ENCODE measurements at places on chromosomes 3 and 15.

DNA sequence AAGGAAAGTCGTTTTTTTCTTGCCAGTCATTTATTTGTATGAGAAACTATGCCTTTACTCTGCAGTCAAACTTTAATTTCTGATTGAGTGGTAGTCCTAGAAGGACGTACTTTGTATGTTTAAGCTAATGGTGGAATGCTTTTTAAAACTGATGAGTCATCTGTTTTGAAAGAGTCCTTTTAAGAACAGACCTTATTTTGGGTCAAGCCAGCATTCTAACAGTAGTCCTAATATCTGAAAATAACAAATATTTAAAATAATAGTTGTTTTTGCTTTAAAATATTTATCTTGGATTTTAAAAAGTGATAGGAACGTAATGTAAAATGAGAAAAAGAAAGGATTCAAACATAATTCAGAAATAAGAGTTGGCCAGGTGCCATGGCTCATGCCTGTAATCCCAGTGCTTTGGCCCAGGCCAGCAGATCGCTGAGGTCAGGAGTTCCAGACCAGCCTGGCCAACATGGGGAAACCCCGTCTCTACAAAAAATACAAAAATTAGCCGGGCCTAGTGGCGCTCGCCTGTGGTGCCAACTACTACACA, 1.3 kb upstream of the LRRC58 start:
- no peak for DNase-seq

DNA sequence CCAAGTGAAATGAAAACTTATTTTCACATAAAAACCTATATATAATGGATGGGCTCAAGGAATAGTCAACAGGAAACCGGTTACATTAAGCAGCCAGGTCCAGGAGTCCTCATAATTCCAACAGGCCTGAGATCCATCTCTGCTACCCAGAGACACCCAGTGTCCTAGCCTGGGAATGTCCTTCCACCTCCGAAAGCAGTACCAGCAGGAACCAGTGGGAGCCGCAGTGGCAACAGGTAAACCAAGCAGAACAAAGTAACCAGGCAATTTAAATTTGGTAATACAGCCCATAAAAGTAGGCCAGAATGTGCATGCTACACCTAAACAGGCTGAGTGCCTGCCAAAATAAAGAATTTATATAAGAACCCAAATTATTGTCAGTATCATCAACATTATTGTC, 195.6 kb downstream of the ZBBX start:
- DNase-seq, result no peak

DNA sequence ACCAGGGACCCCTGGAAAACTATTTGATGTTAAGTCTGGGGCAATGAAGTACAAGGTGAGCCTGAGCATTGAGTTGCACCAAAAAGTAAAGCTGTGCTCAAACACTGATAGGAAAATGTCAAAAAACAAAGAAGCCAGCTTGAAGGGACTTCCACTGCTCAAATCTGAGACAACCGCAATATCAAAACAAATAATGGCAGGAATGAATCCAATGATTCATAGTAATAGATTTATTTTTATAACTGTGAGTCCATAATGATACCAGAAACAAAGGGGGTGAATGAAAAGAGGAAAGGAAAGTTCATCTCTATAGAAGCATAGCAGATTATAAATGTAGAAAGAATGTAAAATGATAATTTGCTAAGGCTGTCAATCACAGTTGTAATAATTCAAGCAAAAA, 237.3 kb upstream of the ZBTB20 start:
- DNase-seq, result no peak

GRCh38 chr3:44330444-44330843, 8.1 kb upstream of the TCAIM start:
- no peak for DNase-seq

GRCh38 chr15:79403501-79403900, 28.6 kb upstream of the MINAR1 start:
- no peak for DNase-seq

DNA sequence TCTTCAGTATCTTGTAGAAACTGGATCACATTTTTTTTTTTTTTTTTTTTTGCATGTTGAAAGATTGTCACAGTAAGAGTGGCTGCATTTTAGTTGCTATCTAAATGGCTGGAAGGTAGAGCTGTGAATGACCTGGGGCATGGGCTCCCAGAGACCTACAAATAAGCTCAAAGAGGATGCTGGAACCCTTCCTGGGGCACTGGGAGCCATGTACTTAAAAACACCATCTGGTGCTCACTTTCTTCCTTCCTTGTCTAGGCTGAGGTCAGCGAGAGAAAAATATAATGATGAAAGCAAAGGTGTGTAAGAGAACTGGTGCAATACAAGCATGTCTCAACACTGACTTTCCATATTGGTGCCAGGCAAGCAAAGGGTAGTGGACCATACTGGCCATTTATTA, 323.9 kb downstream of the SV2B start:
- no peak for DNase-seq

GRCh38 chr3:179309225-179310078, 13.4 kb upstream of the ZNF639 start:
- DNase-seq, result no peak

GRCh38 chr3:99751649-99752048, 66.0 kb upstream of the CMSS1 start:
- no peak for DNase-seq

DNA sequence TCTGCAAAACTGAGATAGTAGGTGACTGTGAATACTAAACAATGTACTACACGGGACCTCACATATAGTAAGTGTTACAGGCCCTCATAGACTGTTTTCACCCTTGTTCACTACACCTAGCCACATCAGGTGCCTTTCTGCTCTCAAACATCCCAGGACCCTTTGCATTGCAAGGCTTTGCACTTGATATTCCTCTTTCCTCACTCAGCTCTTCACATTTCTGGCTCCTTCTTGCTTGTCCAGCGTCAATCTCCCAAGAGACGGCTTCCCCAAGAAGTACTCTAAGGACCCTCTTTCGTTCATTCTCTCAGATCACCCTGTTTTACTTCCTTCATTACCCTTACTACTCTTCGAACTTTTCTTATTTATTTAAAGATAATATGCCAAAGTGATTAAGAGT, 10.0 kb downstream of the DENND4A start:
- DNase-seq, result no peak

DNA sequence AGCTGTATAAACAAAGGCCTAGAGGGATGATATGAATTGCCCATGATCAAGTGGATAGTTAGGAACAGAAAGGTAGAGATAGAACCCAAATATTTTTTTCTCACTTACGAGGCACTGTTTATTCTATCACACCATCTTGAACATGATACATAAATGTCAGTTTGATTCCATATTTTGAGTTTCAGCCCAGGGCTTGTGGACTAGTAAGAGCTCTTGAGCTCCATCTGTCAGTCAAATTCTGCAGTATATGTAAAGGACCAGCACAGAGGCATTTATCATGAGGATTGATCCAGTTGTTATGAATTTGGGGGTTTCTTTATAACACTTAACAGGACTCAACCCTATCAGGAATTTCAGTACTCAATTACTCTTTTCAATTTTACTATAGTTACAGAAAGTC, 4.8 kb downstream of the SLC27A2 start:
- no peak for DNase-seq

DNA sequence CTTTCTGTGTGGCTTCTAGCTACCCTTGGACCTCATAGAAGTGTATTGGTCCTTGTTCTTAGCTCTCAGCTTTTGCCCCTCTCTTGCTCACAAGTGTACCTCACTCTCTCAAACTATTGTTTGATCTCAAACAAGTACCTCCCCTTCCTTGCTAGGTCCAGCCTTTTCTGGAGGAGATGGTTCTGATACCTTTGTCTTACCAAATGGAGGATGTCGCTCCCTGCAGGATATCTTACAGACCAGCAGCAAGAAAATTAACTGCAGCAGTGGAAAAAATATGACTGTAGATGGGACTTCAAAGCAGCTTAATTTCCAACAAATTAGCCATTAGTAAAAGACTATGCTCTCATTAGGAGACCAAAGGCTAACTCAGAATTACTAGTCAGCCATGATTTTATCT, 388.1 kb upstream of the ROBO2 start:
- DNase-seq, result no peak

DNA sequence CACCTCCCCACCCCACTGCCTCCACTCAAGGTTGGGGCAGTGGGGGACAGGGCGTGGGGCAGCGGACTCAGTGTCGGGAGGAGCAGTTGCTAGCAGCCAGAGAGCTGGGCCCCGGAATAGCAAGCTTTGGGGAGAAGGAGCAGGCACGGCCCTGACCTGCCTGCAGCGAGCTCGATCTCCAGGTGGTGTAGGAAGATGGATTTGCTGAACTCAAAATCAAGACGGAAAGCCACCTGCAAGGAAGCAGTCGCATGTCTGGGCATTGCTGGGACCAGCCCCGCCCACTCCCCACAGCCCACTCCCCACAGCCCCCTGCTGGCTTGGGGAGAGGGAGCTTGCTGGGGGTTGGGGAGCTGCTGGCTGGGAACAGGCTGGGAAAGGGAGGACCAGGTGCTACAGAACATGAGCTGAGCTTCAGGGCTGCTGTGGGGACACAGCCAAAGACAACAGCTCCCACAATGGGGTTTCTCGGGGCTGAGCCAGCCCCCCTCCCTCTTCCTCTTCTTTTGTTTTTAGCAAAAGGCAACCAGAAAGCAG, 38.0 kb downstream of the FEM1B start:
- DNase-seq, result peak; percentile 8

DNA sequence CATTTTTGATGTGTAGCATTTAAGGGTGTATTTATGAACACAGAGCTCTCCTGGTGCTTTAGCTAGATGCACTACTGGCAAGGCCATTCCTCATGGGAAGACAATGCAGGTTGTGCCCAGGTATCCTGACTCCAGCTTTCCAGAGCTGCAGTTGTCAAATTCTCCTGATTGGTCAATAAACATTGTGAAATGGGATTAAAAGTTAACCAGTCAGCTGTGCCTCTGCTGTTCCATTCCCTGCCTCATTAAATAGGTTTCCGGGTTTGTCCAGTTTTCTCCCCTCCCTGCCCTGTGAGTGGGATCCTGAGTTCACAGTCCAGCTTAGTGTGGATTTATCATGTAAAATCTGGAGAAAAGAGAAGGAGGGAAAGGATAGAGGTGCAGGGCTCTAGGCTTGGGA, 207.3 kb downstream of the SQOR start:
- no peak for DNase-seq

- DNase-seq, result no peak
Observed at GRCh38 chr3:77079988-77080610, 40.2 kb downstream of the ROBO2 start.

GRCh38 chr3:161395115-161396012, 24.0 kb upstream of the SPTSSB start:
- no peak for DNase-seq

- DNase-seq, result no peak
Observed at GRCh38 chr3:30020380-30020779, 586.0 kb upstream of the TGFBR2 start.

- no peak for DNase-seq
Observed at GRCh38 chr15:45150997-45151396, 21.2 kb downstream of the DUOX1 start.

DNA sequence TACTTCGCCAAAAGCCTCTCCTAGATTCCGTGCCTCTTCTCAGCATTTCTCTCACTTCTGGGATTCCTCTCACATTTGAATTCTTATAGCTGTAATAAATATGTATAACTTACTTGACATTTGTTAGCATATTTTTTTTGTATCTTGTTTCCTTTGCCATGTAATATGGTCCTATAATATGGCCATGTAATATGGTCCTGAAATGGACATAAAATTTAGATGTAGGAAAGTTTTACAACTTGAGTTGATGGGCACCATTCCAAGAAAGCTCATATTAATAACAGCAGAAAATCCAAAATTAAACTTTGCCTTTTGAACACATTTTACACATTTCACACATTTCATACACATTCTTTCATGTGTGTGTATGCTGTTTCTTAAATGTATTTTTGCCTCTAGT, 480.6 kb downstream of the RBMS3 start:
- DNase-seq, result no peak

DNA sequence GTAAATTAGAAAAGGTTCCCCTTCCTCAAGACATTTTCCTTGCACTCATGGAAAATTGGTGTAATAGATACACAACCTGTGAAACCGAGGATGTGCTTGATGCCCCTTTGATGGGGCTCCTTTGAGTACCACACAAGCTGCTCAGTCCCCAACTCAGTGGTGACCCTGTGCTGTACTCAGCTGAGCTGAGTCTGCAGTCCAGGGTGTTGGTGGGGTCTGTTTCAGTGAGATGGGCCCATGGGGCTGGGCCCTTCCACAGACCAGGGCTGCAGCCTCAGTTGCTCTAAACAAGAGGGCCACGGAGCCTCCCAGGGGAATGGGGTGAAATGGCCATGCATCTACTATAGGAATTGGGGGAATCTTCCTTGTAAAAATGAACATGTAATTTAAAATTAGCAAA, 39.3 kb downstream of the KY start:
- DNase-seq, result no peak

- no peak for DNase-seq
Observed at GRCh38 chr15:80785811-80786354, 6.7 kb downstream of the CEMIP start.

GRCh38 chr3:195403841-195404408, 38.9 kb downstream of the ACAP2 start:
- no peak for DNase-seq

DNA sequence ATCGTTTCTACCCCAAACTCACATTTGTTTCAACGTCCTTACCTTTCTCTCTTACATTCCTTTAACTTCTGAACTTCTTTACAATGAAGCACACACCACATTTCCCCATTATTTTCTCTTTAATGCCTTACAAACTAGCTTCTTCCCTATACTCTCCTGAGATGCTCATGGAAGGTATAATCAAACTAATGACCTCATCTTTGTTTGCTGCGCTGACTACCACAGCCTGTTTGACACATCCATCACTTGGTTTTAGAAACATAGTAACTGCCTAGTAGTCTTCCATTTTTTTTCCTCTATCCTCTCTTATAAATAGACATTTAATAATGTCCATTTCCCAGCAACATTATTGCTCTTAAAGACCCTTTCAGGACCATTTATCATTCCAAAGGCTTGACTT, 230.5 kb upstream of the LRTM1 start:
- DNase-seq, result no peak

- DNase-seq, result no peak
Observed at GRCh38 chr3:190252080-190252479, 70.2 kb downstream of the CLDN1 start.

GRCh38 chr15:39788108-39788507, 5.5 kb upstream of the FSIP1 start:
- DNase-seq, result no peak

DNA sequence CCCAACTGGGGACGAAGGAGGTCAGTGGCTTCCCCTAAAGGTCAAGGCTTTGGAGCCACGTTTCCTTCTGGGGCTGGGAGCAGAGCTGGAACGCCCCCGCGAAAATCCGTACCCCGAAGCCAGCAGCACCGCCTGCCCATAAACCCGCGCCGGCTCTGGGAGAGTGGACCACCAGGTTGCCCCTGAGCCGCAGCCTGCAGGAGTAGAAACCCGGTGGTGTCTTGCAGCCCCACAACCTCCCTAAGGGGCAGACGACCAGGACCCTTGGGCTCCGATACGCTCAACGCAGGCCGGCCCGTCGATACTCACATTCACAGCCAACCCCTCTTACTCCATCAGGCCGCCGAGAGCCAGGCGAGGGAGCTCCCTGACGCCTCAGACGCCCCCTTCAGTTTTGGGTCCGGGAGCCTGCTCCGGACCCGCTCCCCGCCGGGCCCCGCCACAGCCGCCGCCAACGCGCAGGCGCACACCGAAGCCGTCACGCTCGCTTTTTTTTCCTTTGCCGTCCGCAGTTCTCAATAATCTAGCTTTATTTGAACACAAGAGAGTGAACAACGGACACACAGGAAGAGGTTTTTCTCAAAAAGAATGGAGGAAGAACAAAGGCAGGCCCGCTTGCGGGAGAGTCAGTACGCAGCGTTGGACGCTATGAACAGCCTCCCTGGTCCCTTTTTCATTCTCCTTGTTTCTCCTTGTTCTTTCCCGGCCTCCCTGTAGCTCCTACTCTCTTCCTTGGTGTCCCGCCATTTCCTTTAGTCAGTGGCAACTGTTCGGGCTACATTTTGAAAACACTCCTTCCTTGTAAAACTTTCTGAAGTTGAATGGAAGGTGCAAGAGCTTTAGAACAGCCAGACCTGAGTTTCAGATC, at the start of gene ZNF106:
Gene ZNF106 (minus strand): TSS at position 471 of the 868 bp plus-strand sequence. CDS start 18,852 bp downstream, outside the sequence.
- peak; percentile 82 for DNase-seq
